Sigmoid colon (tissue), 7 donors: ENCODE measurements at places on chromosomes 6 and 20. TPM values are rescaled to one million over a fixed set of nuclear protein-coding genes. Genes with fewer than 3 reads are reported as not detected.

The FAM209B gene
- not detected for polyA plus RNA-seq

The BCLAF1 gene
- polyA plus RNA-seq, result 17.6 TPM

The LINC00237 gene
- polyA plus RNA-seq, result not detected

The RIMS4 gene
- polyA plus RNA-seq, result 0.23 TPM
